ENCODE measurements at places on chromosomes 1 and 21. TPM values are rescaled to one million over a fixed set of nuclear protein-coding genes. Genes with fewer than 3 reads are reported as not detected.

PPOX gene
- polyA plus RNA-seq, result 39.4 TPM

DNA sequence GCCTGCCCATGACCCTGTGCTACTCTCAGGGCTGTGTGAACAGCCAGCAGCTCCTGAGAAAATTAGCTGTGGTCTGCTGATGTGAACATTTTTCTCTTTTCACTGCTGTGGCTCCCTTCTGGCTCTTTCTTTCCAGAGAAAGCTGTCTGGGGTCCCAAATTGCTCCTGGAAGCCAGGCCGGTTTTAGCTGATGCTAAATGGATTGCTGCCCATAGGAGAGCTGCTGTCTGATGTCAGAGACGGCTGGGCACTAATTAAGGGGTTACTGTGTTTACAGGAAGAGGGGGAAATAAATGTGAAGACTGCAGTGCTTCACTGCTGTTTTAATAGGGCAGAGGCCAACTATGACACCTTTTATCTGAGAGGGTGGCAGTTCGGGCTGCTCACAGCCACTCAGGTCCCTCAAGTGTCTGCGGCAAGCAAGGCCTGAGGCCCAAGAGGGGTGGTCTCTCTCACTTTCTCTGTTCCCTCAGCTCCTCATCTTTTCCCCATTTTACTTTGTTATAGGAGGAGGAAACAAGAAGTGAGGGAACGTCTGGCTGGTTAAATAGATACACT is 106.0 kb upstream of the GNG12 start:
- DNase-seq, result no peak

CZIB gene
- 48.0 TPM for polyA plus RNA-seq

- DNase-seq, result no peak
These were observed 21.3 kb upstream of the LRRC8D start for GRCh38 chr1:89799495-89799894.

GRCh38 chr1:181469829-181470228 is 13.5 kb upstream of the CACNA1E start:
- DNase-seq, result no peak

- no peak for DNase-seq
These were observed 16.1 kb downstream of the RGS4 start for GRCh38 chr1:163085041-163085903.

WNT2B gene
- polyA plus RNA-seq, result 0.60 TPM

DNA sequence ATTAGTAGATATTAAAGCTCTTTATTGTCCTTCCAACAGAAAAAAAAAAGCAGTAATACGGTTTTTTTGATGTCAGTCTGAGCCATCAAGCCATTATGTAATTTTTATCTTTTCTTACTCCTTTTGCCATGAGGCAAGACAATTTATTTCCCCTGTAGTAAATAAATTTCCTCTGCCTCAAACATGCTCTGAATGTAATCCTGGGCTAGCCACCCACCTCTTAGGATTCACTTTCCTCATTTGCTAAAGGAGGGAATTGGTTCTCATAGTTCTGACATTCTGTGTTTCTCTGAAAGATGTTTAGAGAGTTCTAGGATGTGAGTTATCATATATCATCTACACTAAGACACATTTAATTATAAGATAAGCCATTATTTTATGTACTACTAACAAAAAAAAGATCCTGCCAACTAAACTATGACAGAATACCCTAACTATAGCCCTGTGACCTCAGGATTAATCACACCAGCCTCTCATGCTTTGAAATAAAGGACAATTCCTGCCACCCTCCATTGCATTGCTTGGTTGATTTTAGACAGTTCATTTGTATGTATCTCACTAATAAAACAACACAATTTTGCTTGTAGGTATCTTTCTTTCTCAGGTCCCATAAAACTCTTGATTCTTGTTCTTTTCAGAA is 34.0 kb upstream of the RAP1A start:
- no peak for DNase-seq

DNA sequence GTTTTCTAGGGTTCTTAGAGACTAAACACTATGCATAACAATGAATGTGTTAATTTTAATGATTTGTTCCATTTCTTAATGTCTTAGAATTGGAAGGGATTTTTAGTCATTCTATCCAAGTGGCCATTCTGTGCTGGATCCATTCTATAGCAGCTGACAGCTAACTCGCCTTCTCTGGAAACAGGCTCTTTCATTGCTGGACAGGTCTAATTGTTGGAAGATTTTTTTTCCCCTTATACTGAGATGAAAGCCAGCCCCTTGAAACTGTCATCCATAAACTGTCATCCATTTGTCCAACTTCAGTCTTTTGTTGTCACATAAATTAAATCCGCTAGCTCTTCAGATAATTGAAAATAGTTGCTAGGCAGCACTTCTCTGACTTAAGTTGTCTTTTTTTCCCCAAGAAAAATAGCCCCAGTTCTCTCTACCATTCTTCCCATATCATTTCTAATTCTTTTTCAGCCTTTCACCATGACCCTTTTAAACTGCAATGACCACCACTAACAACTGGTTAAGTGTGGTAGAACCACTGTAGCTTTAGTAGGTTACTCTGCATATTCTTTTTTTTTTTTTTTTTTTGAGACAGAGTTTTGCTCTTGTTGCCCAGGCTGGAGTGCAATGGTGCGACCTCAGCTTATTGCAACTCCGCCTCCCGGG is 19.7 kb downstream of the AK4 start:
- DNase-seq, result no peak

DNA sequence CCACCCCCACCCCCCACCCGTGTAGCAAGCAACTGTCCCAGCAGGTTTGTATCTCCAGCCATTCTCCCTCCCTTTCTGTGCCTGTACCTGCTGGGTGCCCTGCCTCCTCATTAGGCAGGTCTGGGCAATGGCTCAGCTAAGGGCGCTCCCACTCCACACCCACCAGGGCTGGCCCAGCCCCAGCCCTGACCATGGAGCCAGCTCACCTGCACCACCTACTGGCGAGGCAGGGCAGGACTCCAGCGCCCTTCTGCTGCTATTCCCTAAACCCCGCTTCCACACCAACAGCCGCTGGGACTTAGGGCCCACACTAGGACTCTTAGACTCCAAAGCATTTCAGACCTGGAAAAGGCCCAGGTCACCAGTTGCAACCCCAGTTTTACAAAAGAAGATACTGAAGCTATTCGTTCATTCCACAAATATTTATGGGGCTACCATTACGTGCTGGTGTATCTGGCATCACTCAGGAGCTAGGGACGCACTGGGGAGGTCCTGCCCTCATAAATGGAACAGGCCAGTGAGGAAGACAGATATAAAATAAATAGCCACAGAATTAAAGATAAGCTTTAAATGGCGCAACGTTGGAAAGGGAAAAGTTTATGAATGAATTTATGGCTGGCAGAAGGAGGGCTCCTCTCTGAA is 24.0 kb downstream of the PGLYRP3 start:
- DNase-seq, result peak; percentile 92

DBT gene
- polyA plus RNA-seq, result 2.1 TPM

Data from H1 (cell line).